ENCODE measurements at places on chromosomes 2 and 18. TPM values are rescaled to one million over a fixed set of nuclear protein-coding genes. Genes with fewer than 3 reads are reported as not detected.

- no peak for DNase-seq
- H3K4me1 ChIP-seq, result no peaks in the 10 kb centered on the region
- H3K27me3 ChIP-seq, result no peaks in the 10 kb centered on the region
Measured at GRCh38 chr2:180443888-180444287, 436.8 kb upstream of the CWC22 start.

- H3K27ac ChIP-seq, result no peak overlapping the region
- H3K36me3 ChIP-seq, result no peaks in the 10 kb centered on the region
- H3K27me3 ChIP-seq, result no peaks in the 10 kb centered on the region
Measured at GRCh38 chr2:15944325-15945017, 4.1 kb downstream of the MYCN start.

- no peak overlapping the region for H3K27ac ChIP-seq
- no peaks in the 10 kb centered on the region for H3K36me3 ChIP-seq
- peaks cover 2% of the 10 kb centered on the region for H3K4me1 ChIP-seq
- no peak for DNase-seq
Measured at GRCh38 chr18:39453356-39453755, 1887.8 kb upstream of the CELF4 start.

DNA sequence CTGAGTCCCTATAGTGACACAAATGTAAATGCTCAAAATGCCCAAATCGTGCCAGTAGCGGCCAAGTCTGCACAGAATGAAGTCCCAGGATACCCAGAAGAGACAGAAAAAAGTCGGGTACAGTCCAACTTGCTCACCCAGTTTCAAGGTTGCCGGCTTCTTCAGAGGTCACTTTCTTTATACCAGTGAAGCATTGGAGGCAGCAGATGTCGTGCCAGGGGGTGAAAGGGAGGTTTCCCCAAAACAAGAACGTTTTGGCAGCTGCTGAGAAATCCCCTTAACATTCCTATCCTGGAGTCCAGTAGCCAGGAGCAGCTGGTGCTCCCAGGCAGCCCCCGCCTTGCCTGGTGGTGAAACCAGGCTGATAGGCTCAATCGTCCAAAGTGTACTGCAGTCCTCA is 58.1 kb upstream of the MCFD2 start:
- no peak overlapping the region for H3K4me3 ChIP-seq

DNA sequence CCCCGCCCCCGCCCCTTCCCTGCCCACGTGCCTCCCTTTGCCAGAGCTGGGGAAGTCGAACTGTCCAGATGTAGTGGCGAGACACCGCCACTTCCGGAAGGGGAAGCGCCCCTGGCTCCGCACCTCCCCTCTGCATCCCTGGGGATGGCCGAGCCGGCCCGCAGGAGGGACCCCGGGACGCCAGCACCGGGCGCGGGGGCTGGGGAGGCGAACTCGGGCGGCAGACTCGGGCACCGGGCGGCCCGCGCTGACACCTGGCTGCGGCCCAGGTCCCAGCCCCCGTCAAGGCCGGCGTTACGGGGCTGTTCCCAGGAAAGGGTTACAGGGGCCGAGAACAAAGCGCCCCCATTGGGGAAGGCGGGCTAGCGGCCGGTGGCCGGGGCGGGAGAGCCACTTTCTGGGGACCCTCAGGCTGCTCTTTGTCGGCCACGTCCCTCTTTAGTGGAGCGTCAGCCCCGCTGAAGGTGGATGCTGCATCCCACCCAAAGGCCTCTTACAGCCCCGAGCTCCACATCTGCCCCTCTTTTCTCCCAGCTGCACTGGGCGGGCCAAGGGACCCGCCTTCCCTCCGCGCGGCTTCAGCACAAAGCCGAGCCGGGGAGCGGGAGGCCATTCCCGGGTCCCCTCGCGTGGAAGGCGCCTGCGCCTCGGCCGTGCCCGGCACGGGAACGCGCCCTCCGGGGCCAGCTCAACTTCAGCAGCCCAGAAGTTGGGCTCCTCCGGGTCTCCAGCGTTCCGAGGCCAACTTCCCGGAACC is 1.3 kb downstream of the SDC1 start:
- H3K27ac ChIP-seq, result peak overlapping the region; percentile 94
- H3K4me1 ChIP-seq, result peaks cover 36% of the 10 kb centered on the region
- H3K36me3 ChIP-seq, result no peaks in the 10 kb centered on the region
- H3K4me3 ChIP-seq, result peak overlapping the region; percentile 92
- DNase-seq, result no peak

- DNase-seq, result no peak
- H3K27ac ChIP-seq, result no peak overlapping the region
- no peaks in the 10 kb centered on the region for H3K27me3 ChIP-seq
Measured at GRCh38 chr18:42275138-42275535, 320.1 kb downstream of the PIK3C3 start.

- no peaks in the 10 kb centered on the region for H3K36me3 ChIP-seq
- H3K4me1 ChIP-seq, result no peaks in the 10 kb centered on the region
- H3K27ac ChIP-seq, result no peak overlapping the region
- no peaks in the 10 kb centered on the region for H3K27me3 ChIP-seq
- H3K4me3 ChIP-seq, result no peak overlapping the region
Measured at GRCh38 chr18:42883169-42883568, 232.3 kb downstream of the RIT2 start.

GRCh38 chr2:7119132-7119835 is 202.1 kb downstream of the RNF144A start:
- no peak overlapping the region for H3K27ac ChIP-seq
- H3K4me3 ChIP-seq, result no peak overlapping the region
- no peaks in the 10 kb centered on the region for H3K36me3 ChIP-seq
- no peaks in the 10 kb centered on the region for H3K27me3 ChIP-seq
- DNase-seq, result no peak

- H3K27ac ChIP-seq, result no peak overlapping the region
- no peak overlapping the region for H3K4me3 ChIP-seq
- no peaks in the 10 kb centered on the region for H3K36me3 ChIP-seq
- no peaks in the 10 kb centered on the region for H3K27me3 ChIP-seq
- DNase-seq, result no peak
Measured at GRCh38 chr2:124563426-124563825, 538.3 kb downstream of the CNTNAP5 start.

- H3K27ac ChIP-seq, result peak within 1 kb of the TSS; percentile 98
Measured at GRCh38 chr2:241637018-241637794, at the start of the genes ATG4B and THAP4. TSS of gene ATG4B (plus strand) at chr2:241637693. CDS start at chr2:241637715, 22 bp downstream. TSS of gene THAP4 (minus strand) at chr2:241637158. CDS start at chr2:241637017, 141 bp downstream.

DNA sequence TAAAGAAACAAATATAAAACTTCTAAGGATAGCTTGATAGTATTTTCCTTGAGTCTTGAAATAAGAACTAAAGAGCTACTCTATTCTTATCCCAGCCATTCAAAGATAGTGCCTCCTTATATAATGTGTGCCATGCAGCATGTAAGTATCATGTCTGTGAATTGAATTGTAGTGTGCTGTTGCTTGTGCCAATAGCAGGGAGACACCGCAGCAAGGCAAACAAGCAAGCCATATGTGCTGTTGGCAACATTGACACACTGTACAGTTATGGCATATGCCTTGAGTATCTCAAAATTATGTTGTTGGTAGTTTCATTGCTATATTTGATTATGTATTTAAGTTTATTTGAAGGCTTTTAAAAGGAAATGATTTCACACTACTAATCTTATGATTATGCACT is 58.2 kb downstream of the ERBB4 start:
- H3K36me3 ChIP-seq, result no peaks in the 10 kb centered on the region
- H3K4me1 ChIP-seq, result no peaks in the 10 kb centered on the region
- no peaks in the 10 kb centered on the region for H3K27me3 ChIP-seq

GRCh38 chr2:221780281-221780688 is 208.2 kb upstream of the EPHA4 start:
- H3K4me1 ChIP-seq, result no peaks in the 10 kb centered on the region
- H3K27ac ChIP-seq, result no peak overlapping the region
- H3K4me3 ChIP-seq, result no peak overlapping the region
- H3K36me3 ChIP-seq, result no peaks in the 10 kb centered on the region

DNA sequence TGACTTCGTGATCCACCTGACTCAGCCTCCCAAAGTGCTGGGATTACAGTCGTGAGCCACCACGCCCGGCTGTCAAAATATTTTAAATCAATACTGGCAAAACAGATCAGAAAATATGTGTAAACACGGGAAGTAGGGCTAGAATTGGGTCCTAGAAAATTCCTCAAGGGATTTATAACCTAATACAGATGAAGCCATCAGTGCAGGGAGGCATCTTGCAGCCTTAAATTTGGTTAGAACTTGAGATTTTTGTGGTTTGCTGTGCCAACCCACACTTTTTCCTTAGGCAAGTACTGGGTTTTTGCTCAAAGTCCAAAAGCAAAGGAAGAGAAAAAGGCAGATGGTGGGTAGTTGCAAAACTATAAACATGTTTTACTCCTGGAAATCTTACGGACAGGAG is 33.7 kb upstream of the NFE2L2 start:
- no peaks in the 10 kb centered on the region for H3K36me3 ChIP-seq
- no peak overlapping the region for H3K27ac ChIP-seq
- no peaks in the 10 kb centered on the region for H3K27me3 ChIP-seq
- no peaks in the 10 kb centered on the region for H3K4me1 ChIP-seq
- no peak for DNase-seq

DNA sequence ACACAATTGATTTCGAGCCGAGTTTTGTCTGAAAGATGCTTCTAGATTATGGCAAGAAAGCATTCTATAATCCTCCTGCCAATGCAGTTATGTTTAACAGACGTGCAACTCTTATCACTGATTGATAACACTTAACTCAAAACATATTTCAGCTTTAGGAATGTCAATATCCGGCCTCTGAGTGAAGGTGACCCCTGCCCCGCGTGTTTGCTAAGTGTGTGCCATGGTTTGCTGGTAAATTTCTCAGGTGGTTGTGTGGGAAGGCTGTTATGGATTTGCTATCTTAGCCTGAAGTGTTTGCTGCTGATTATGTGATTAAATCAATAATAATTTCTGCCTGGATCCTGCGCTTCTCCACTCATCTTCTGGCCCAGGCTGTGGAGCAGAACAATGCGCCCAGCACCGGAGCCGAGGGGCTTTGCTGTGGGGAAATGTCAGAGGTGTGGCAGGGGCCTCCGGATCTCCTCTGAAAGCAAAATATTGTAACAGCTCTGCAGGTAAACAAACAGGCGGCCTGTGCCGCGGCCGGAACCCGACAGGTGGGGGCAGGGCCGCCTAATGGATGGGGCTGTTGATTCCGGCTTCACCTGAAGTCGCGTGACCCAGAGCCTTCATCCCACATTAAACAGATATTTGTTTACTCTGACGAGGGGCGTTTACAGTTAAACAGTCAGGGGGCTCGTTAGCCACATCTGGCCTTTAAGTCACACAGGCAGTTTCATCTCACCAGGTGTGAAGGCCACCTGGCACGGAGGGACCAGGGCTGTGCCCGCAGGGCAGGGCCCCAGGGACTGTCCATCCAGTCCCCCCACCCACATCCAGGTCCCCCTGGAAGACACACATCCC is 210.7 kb upstream of the SALL3 start:
- no peak overlapping the region for H3K27ac ChIP-seq
- no peaks in the 10 kb centered on the region for H3K27me3 ChIP-seq
- no peak overlapping the region for H3K4me3 ChIP-seq
- no peaks in the 10 kb centered on the region for H3K4me1 ChIP-seq
- peak; percentile 33 for DNase-seq
- no peaks in the 10 kb centered on the region for H3K36me3 ChIP-seq

DNA sequence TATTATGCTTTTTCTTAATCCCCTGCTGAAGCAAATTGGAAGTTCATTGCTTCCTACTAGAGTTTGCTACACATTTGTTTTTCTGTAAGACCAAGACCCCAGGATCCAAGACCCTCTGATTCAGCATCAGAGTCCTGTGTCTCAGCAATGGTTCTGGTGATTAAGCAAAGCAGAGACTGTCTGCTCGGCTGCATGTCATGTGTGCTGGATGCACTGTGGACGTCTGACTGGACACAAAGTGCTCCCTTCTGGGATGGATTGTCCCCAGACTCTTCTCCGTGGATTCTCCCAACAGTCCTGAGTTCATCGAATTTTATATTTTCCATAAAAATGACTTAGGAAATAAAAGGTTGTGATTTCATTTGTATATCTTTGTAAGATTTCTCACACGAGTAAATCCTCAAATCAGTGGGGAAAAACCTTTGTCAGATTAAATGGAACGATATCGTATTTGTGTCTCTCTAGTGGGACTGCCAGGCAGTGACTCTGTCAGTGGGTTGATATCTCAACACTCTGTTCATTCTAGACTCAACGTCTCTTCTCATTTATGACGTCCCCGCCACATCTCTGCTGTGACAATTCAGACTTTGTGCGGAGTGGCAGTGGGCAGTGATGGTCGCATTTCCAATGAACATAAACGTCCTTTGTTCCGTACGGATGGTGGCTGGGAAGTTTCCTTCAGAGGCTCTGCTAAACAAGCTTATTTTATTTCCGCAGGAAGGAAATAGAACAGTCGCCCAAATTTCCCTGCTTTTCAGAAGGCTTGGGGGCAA is 58.6 kb downstream of the NCAPH start:
- no peaks in the 10 kb centered on the region for H3K27me3 ChIP-seq
- H3K36me3 ChIP-seq, result no peaks in the 10 kb centered on the region
- H3K4me1 ChIP-seq, result no peaks in the 10 kb centered on the region
- DNase-seq, result no peak

- H3K4me3 ChIP-seq, result peak overlapping the region; percentile 91
- peak; percentile 50 for DNase-seq
- no peaks in the 10 kb centered on the region for H3K36me3 ChIP-seq
- no peaks in the 10 kb centered on the region for H3K27me3 ChIP-seq
Measured at GRCh38 chr2:101698014-101698843, 722 bp downstream of the MAP4K4 start.

- H3K27me3 ChIP-seq, result no peaks in the 10 kb centered on the region
- DNase-seq, result no peak
- H3K4me1 ChIP-seq, result peaks cover 24% of the 10 kb centered on the region
- H3K4me3 ChIP-seq, result no peak overlapping the region
Measured at GRCh38 chr2:86370579-86370978, 33.2 kb upstream of the REEP1 start.

GRCh38 chr2:143505542-143505941 is 376.3 kb downstream of the ARHGAP15 start:
- no peak overlapping the region for H3K27ac ChIP-seq
- no peaks in the 10 kb centered on the region for H3K4me1 ChIP-seq
- no peaks in the 10 kb centered on the region for H3K36me3 ChIP-seq
- no peaks in the 10 kb centered on the region for H3K27me3 ChIP-seq
- no peak for DNase-seq
- H3K4me3 ChIP-seq, result no peak overlapping the region

GRCh38 chr18:70622622-70623419 is 334.0 kb downstream of the SOCS6 start:
- no peak for DNase-seq
- H3K36me3 ChIP-seq, result no peaks in the 10 kb centered on the region
- no peaks in the 10 kb centered on the region for H3K4me1 ChIP-seq
- no peak overlapping the region for H3K27ac ChIP-seq
- H3K27me3 ChIP-seq, result no peaks in the 10 kb centered on the region

Gene CNRIP1
- 2.8 TPM for total RNA-seq

Gene USP34
- 82.7 TPM for total RNA-seq

Gene SPATA3
- not detected for total RNA-seq

Gene AP1S3
- total RNA-seq, result 3.8 TPM

Gene UGT1A3
- not detected for total RNA-seq

Gene FBXO15
- 0.47 TPM for total RNA-seq

Gene RASGRP3
- 9.9 TPM for total RNA-seq

Gene GALR1
- not detected for total RNA-seq

Gene ACTG2
- total RNA-seq, result 7.7 TPM

Gene NEU2
- total RNA-seq, result not detected

Gene ANKRD36C
- 12.0 TPM for total RNA-seq

Gene DNAH7
- total RNA-seq, result under 0.01 TPM
